ENCODE measurements at places on chromosomes 13 and 19.

DNA sequence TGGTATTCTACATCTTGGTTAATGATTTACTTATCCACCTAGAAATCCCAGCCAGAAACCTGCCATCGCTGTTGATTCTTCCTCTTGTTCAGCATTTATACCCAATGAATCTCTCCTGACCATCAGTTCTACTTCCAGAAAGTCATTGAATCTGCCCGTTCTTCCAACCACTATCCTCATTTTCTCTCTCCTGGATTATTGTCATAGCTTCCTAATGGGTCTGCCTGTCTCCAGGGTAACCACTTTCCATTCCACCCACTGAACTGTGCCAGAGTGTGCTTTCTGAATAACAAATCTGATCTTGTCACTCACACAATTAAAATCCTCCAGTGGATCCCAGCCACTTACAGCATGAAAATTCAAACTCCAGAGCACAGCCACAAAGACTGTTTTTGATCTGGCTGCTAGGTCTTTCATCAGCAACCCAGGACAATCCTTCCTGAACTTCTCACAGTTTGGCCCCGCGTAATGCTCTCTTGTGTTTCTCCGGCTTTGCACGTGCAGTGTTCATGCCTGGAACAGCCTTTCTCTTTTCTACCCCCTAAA lies 330.6 kb downstream of the SPRY2 start:
- DNase-seq: no peak

GRCh38 chr13:43558939-43559338 lies 227.8 kb downstream of the ENOX1 start:
- DNase-seq: no peak

DNA sequence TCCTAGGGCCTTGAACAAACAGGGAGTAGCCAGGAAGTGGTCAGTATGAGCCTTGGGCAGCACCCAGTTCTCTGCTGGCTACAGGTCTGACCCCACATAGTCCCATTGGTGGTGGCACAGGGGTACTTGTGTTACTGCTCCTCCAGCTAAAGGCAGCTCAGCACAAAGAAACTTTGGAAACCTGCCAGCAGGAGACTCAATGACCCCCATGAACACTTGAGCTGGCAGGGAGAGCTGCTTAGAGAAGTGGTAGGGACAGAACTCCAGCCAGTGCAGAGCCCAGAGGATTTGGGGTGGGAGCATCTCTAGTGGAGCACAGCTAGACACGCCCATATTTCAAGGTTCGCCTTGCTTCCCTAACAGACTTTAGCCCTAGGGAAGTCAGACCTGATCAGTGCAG lies 10.4 kb upstream of the ZNF586 start:
- no peak for DNase-seq

- DNase-seq: no peak
Observed at GRCh38 chr19:48120505-48120904, 9.9 kb upstream of the PLA2G4C start.

- no peak for DNase-seq
Observed at GRCh38 chr19:13007292-13008045, 12.2 kb downstream of the NFIX start.

- no peak for DNase-seq
Observed at GRCh38 chr19:7303470-7303869, 9.3 kb upstream of the INSR start.

GRCh38 chr13:95713651-95714050 lies 36.7 kb downstream of the DNAJC3 start:
- no peak for DNase-seq

GRCh38 chr13:40494946-40495620 lies 171.4 kb downstream of the FOXO1 start:
- no peak for DNase-seq

DNA sequence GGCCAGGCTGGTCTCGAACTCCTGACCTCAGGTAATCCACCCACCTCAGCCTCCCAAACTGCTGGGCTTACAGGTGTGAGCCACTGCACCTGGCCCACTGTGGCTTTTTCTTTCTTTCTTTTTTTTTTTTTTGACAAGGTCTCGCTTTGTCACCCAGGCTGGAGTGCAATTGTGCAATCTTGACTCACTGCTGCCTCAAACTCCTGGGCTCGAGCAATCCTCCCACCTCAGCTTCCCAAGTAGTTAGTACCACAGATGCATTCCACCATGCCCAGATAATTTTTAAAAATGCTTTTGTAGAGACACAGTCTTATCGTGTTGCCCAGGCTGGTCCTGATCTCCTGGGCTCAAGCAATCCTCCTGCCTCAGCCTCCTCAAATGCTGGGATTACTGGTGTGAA lies 12.1 kb upstream of the FCGBP start:
- DNase-seq: no peak

- DNase-seq: no peak
Observed at GRCh38 chr13:113764793-113765563, 6.0 kb downstream of the TMEM255B start.

GRCh38 chr13:109919715-109920375 lies 133.5 kb upstream of the IRS2 start:
- DNase-seq: no peak

GRCh38 chr19:15197942-15198341 lies 2.9 kb downstream of the NOTCH3 start:
- DNase-seq: no peak

DNA sequence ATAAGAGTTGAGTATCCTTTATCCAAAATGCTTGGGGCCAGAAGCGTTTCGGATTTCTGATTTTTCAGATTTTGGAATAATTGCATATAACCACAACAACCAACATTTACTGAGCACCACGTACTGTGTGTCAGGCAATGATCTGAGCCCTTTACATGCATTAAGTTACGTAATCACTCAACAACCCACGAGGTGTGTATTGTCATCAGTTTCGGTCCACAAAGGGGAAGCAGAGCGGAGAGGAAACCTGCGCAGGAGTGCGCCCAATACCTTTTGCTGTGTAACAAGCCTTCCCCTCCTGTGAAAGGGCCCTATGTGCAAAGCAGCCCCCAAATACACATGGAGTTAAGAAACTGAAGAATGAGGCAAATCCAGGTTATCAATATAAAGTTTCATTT lies 20.7 kb upstream of the NLRP12 start:
- DNase-seq: no peak

DNA sequence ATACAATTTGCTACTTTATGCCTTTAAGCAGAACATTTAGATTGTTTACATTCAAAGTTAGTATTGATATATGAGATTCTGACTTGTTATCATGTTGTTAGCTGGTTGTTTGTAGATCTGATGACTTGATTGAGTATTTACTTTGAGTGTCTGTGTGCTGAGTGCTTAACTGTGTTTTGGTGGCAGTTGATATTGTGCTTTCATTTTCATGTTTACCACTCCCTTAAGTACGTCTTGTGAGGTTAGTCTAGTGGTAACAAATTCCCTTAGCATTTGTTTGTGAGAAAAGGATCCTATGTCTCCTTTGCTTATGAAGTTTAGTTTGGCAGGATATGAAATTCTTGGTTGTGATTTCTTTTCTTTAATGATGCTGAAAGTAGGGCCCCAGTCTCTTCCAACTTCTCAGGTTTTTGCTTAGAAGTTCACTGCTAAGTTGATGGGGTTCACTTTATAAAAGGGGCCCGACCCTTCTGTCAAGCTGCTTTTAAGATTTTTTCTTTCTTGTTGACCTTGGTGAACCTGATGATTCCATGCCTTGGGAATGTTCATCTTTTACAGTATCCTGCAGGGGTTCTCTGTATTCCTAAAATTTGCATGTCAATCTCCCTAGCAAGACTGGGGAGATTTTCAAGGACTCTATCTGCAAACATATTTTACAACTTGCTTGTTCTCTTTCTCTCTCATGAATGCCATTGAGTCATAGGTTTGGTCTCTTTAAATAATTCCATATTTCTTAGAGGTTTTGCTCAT lies 1095.4 kb upstream of the PCDH20 start:
- DNase-seq: no peak

- DNase-seq: no peak
Observed at GRCh38 chr13:46492946-46493345, 60.0 kb upstream of the LRCH1 start.

GRCh38 chr13:60642552-60642951 lies 245.5 kb downstream of the TDRD3 start:
- DNase-seq: no peak

DNA sequence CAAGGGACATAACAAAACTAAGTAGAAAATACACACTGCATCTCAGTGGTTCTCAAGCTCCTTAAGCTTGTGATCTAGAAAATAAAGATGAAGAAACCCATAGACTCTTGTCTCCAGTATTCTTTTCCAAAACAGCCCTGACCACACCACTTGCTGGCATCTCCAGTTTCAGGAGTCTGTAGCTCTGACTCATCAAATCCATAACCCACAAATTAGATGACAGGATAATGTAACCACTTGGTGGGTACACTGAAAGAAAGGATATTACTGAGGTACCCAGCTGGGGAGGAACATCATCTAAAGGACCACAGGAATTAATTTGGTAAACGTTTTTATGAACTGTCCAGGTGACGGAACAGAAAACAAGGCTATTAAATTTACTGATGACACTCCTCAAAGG lies 214.7 kb downstream of the VWA8 start:
- DNase-seq: no peak

DNA sequence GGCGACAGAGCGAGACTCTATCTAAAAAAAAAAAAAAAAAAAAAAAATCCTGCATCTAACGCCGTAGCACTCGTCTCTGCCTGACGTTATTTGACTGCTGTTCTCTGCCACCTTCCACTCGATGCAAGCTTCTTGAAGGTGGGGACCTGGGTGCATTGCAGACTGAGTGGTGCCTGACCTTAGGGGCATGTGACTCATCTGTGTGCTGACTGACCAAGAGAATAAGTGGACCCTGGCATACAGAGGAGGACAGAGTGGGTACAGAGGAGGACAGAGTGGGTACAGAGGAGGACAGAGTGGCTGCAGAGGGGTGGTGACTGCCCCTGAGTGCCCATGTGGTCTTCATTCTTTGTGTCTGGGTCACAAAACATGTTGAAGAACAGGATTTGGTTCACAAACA lies 7.6 kb downstream of the WTIP start:
- no peak for DNase-seq

- DNase-seq: no peak
Observed at GRCh38 chr13:20546556-20546955, 20.4 kb upstream of the IFT88 start.

DNA sequence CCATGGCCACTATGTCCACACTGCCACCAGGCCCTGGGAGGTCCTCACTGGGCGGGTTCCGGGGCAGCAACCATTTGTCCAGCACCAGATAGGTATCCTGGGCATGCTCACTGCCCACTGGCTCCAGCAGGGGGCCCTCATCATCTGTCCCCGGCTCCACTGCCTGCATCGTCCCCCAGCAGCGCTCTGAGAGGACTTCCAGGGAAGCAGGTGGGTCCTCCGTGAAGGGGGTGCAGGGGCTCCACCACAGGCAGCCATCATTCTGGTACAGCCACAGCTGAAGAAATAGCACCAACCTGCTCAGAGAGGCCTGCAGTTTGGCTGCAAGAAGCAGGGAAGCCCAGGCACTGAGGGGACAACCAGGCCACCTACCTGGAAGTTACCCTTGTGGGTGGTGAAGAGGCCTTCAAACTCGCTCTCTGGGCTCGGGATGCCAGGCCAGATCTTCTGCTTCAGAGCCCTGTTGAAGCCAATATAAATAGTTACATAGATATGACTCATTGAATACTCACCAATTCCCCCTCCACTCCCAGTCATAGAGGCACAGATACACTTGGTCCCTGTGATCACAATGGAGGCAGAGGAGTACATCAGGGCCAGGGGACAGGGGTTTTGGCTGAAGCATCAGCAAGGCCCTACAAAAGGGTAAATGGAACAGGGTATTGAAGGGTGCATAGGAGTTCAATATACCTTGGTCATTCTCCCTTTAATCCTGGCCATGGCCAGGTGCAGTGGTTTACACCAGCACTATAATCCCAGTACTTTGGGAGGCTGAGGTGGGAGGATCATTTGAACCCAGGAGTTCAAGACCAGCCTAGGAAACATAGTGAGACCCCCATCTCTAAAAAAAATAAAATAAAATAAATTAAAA lies 4.1 kb downstream of the SWSAP1 start:
- DNase-seq: no peak

DNA sequence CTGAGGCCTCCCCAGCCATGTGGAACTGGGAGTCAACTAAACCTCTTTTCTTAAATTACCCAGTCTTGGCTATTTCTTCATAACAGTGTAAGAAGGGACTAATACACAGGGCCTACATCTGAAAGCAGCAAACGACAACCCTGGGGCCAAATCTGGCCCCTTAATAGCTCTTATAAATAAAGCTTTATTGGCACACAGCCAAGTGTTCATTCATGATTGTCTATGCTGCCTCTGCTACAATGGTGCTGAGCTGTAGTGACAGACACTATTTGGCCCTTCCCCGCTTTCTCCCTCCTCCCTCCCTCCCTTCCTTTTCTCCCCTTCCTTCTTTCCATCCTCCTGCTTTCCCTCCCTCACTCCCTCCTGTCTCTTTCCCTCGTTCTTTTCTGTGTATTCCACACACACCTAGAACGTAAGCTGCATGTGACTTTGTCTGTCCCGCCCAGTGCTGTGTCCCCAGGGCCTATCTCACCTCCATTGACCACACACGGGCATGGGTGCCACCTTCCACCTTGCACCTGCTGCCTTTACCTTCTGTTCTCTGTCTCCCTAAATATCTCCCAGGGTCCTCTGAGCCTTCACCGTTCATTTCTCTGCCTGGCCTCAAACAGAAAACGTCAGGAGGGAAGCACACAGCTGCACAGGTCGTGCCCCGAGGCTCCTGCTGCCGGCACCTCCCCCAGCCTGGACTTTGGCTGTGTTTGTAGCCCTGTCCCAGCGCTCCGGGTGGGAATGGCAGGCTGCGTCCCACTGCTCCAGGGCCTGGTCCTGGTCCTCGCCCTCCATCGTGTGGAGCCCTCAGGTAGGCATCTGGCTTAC lies at the start of gene PROZ:
Gene PROZ (plus strand): TSS at position 720 of the 819 bp plus-strand sequence. CDS start 13 bp downstream, at position 733.
- no peak for DNase-seq

DNA sequence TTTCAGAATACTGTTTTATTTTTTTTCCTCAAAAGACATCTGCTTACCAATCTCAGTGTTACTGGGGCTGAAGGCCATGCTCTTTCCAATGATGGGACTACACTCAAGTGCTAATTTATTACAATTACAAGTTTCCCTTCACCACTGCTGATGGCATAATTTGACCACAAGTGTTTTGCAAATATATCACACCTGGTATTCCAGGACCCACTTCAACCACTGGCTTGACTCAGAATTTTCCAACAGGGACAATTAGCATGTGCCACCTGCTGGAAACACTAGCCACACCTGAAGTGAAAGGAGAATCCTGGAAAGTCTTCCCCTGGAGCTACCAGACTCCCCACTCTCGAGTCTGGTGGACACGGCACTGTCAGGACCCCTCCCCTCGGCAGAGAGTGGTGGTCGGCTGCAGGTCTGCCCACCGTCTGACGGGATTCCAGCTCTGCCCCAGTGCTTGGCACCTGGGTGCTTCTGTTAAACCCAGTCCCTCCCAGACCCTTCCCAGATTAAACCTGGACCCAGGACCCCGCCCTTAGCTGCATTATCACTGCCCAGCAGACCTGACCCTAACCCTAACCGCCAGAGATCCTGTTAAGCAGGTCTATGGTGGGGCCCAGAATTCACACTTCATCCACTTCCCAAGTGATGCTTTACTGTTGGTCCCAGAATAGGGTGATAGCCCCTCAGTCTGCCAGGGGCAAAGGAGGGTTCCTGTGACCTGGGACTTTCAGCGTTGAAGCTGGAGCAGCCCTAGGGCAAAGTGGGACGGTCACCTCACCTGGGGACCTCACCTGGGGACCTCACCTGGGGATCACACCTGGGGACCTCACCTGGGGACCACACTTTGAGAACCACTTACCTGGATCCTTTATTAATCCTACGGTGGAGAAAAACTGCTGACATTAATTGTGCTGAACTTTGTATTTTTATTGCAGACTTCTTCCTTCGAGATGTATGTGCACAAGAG lies 17.6 kb upstream of the RASA3 start:
- no peak for DNase-seq

Data from GM06990 (cell line).